ENCODE measurements at places on chromosomes 3 and 15.

- no peak for DNase-seq
Measured at GRCh38 chr3:129971351-129972052, 3.0 kb upstream of the TRH start.

DNA sequence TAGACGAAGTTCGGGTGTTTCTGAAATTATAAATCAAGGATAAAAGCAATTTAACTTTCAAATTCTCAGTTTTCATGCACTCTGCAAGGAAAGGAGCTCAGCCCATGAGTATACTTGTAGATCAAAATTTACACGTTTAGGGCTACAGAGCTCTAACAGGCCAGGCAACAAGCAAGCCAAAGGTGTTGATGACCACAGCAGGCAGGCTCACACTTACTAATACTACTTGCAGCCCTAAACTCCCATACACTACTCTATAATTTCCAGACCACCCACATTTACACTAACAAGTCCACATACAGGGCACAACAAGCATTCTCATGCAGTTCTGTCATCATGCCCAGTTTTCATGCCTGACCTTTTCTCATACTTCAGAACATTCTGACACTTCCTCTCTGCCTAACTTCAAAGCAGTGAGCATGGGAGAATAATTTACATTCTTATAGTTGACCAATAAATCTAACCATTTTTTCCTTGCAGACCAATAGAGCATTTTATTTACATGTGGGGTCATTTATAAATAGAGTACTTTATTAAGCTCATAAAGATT lies 124.7 kb upstream of the FRMD4B start:
- DNase-seq = no peak

- DNase-seq = peak; percentile 49
Measured at GRCh38 chr3:59677747-59678702, 628.2 kb upstream of the CFAP20DC start.

DNA sequence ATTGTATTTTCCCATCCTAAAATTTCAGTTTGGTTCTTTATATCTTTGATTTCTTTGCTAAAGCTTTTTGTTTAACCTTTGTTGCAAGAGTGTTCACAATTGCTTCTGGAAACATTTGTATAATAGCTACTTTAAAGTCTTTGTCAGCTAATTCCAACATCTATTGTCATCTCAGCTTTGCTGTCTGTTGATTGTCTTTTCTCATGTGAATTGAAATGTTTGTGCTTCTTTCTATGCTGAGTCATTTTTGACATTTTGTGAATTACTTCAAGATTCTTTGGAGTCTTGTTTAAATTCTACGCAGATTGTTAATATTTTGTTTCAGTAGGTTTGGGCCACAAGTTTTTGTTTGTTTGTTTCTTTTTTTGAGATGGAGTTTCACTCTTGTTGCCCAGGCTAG lies 73.2 kb downstream of the SUCNR1 start:
- DNase-seq = no peak
